ENCODE measurements at places on chromosomes 5 and 9.
A peak's percentile ranks its signal among the peaks of the same experiment; 100 is the strongest.

DNA sequence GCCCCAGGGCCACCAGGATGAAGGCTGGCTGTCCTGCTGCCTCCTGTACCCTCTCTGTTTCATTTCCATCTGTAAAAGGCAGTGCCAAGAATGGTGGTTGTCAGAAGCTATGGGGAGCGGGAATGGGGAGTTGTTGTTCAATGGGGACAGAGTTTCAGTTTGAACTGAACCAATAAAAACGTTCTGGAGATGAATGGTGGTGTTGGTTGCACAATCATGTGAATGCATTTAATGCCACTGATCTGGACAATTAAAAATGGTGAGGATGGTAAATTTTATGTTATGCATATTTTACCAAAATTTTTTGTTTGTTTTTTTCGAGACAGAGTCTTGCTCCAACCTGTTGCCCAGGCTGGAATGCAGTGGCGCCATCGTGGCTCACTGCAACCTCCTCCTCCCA, 58.1 kb downstream of the PTPDC1 start:
- DNase-seq: no peak

DNA sequence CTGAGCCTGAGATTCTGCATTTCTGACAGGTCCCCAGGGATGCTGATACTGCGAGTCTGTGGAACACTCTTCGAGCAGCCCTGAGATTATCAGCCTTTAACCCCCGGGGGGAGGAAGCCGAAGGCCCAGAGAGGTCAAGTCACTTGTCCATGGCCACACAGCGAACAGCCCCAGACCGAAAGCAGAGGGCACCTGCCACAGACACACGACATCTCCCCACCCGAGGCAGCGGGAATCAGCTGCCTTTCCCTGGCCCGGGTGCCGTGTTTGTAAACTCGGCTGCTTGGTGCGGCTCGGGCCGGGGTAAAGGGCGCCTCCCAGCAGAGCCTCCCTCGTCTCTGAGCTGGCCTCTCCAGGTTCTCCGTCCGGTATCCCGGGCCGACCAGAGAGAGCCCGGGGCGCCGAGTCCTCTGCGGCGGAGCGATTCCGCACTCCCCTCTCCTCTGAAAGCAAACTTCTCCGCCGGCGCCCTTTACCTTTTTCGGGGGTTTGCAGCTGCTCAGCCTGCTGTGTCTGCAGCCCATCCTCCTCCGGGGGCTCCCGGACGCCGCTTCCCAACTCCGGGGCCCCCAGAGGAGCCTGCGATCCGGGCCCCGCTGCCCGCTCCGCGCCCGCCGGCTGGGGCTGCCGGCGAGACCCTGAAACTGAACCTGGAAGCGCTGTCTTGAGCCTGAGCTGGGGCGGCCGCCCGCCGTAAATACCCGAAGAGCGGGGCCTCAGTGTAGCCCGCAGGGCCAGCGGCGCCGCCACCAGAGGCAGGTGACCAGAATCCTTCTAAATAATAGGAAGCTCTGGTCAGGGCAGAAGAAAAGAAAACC, at the start of gene CCDC69:
TSS of gene CCDC69 (minus strand) at position 646 of the 818 bp plus-strand sequence. CDS start at position 524, 122 bp downstream.
- DNase-seq: no peak

GRCh38 chr9:116497095-116497890, 189.8 kb upstream of the TRIM32 start:
- DNase-seq: no peak

- DNase-seq: no peak
Observed at GRCh38 chr5:33901156-33901555, 9.4 kb upstream of the ADAMTS12 start.

DNA sequence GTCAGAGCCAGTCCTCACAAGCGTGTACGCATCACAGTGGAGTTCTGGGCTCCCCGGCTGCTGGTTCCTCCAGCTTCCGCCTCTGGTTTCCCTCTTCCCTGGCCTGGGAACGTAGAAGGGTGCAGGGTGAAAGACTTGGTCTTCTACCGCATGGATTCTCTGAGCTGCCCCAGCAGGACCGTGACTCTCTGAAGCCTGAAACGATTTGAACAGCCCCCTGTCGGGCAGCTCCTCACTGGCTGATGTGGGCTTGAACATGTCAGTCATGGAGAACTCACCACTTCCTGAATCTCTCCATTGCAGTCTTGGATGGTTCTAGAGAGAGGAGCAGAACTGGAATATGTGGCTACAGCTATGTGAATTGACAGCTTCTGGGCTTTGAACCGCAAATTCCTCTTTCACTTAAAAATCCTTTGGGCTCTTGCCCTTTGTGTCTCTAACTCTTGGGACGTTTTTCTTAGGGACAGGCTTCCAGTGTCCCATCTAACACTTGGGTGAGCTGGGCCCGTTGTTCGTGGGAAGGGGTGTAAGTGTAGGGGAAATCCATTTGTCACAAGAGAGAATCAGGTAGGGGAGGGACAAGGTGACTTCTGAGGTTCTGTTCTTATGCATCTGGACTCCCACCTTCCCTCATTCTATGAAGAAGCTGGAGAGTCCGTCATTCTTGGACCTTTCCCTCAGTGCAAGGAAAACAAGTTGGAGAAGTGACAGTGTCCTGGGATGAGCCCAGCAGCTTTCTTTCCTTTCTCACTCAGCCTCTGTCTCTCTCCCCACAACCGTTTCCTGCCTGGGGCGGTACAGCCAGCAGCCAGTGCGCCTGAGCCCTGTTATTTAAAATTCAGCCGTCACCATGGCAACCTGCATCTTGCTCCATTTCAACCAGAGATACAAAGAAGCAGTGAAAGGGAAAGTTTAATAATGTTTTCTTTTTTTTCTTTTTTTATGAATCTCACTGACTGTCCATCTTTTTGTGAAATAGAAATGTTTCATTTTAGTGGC, 84.7 kb downstream of the PTTG1 start:
- DNase-seq: no peak

DNA sequence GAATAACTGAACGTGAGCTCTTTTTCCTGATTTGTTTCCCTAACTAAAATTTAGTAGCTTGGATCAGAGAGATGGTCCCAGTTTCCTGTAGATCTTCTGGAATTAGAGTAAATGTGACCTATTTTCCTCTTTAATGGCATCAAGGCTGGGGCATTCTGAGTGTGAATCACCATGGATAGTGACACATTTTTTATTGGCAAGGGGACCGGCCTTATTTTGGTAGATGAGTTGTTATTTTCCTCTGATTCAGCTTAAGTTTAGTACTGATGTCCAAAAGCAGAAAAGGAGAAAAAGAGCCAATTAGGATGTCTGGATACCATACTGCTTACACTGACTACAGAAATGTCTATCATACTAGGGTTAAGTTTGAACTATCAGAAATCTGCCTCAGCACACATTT, 68.1 kb downstream of the RNF38 start:
- peak; percentile 24 for DNase-seq

- DNase-seq: no peak
Observed at GRCh38 chr5:40277161-40277906, 402.4 kb upstream of the PTGER4 start.

DNA sequence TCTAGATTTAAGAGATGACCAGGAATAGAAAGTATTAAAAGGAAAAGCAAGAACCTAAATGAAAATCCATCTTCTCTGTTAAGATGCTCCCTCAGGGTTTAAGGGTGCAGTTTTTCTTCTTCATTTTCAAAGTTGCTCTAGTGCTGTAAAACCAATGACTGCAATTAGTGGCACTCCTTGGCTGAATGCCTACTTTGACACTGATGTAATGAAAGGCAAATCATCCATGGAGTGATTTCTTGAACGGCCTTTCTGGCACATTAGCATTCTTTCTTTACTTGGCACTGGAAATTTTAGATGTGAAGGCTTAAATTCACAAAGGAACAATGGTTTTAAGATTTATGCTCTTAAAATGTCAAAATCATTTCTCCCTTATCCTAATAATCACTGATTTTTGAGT, 19.3 kb upstream of the ISCA1 start:
- no peak for DNase-seq
